HTR-8/SVneo (cell line): ENCODE measurements at places on chromosomes 6 and 20.

DNA sequence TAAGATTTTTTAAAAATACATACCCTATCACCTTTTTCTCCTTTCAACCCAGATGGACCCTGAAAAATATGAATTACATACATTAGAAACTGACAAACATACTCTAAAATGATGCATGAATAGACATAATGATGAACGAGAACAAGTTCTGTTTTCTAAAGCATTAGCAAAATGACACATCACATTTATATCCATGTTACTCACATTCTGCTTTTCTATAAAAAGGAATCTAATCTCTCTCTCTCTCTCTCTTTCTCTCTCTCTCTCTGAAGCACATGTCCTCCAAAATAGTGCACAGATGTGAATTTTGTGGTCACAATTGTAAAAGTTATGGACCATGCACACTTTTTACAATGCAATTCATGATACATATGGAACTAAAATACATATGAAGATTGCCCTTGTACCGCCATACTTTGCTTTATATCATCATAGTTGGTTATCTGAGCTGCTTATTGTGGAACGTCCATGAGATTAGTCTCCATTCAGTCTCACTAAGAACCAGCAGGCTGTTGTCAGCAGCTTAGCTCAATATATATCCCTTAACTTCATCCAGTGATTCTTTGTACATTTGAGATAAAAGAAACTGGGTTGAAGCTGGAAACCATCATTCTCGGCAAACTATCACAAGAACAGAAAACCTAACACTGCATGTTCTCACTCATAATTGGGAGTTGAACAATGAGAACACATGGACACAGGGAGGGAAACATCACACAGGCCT lies 114.2 kb downstream of the COL12A1 start:
- no peak for DNase-seq

- DNase-seq: no peak
These were observed 51.7 kb downstream of the HDGFL1 start for GRCh38 chr6:22621028-22621427.

GRCh38 chr6:8237668-8238067 lies 135.3 kb upstream of the EEF1E1 start:
- no peak for DNase-seq

DNA sequence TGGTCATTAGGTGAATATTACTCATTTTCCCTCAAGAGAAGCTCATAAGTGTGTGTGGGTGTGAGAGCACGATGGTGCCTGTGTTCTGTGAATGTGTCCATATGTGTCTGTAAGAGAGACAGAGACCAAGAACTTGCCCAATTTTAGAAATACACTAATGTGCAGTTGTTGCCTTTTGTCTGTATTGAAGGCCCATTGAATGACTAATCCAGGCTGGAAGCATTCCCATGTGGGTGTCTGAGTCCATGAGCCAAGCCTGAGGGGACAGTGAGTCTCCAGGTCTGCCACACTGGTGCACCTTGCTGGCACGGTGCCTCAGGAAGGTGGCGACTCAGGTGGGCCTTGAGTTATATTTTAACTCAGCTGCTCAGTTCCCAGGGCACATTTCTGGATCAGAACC lies 25.5 kb upstream of the ASXL1 start:
- no peak for DNase-seq

GRCh38 chr20:62792182-62792939 lies 3.9 kb upstream of the MRGBP start:
- DNase-seq: no peak

DNA sequence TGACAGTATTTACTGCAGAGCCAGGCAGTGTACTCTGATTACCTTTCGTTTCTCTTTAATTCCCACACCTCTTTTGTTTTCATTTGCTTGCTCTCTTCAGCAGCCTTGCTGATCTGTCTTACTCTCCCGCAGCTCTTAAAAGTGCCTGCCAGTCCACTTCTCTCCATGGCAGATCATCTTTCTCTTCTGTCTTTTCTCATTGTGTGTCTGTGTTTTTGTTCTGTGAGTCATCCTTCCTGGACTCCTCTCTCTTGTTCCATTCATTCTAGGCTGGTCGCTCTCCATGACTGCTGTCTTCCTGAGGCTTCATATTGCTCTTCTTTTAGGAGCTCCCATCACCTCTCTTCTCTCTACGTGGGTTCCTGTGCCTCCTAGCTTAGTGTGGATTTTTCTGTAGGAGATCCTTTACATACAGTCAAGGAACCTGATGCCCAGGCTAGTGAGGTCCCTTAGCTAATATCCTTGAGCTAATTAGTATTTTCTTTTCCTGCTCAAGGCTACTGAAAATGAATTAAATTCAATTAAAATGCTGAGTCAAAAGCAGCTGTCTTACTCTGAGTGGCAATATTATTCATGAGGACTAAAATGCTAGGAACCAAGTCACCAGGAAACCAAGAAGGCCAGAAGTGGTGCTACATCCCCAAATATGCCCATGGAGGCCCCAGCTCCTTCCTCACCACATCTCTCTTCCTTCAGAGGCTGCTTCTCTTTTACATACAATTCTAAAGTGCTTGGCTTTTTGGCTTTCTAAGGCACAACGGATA lies 86.1 kb downstream of the SLX4IP start:
- peak; percentile 68 for DNase-seq

DNA sequence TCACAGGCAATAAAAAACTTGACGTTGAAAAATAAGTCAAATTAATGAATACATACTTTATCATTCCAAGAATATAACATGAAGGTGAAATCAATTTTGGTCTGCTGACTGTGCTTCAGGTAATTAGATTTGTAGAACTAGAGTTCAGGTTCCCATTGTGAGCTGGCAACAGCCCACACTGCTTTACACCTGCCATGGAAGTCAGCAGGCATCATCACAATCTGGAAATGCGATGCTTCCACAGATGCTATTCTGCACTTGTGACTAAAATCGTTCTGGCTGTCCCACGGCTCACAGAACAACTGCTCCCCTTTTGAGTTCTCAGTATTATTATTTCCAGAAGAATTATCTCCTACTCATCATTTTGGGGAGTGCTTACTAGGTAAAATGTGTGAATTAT lies 62.6 kb upstream of the THEMIS start:
- DNase-seq: no peak

DNA sequence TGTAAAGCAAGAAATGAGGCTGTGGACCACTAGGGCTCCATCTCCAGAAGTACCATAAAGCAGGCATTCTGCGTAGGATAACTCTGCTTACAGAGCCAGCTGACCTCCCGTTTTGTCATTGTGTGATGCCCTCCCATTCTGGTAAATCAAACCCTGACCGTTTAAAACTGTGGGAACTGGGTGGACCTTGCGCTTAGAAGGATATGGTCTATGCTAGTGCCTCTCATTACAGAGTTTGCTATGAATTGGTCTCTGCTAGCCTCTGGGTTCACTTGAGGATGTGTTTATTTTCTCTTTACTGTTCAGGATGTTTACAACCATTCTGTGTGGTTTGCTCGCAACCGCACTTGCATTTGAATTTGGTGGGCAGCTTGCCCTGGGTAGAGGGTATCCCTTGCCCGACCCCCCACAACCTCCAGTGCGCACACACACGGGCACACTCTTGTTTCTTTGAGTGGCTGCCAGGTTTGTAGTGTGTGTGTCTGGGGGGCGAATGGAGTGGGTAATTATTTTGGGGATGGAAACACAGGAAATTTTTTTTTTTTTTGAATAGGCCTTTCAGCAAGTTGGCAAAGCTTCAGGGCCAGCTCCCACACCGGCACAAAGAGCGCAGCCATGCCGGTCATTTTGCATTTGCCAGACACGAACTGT lies 198.3 kb downstream of the JARID2 start:
- no peak for DNase-seq

DNA sequence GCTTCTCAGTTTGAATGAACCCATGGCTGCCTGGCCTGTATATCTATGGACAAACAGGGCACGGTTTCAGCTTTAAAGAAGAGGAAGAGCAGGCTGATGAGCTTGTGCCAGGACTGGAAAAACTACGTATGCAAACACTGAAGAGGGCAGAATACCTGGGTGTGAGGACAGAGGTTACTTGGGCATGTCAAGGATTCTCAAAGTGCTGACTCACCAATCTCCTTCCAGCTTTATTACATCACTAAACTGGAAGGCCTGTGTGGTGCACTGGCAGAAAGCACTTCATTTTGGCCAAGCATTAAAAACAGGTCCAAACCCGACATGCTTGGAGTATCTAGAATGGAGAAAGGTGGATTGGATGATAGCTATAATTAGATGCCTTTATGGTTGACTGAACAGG lies 95.2 kb downstream of the GMPR start:
- no peak for DNase-seq

DNA sequence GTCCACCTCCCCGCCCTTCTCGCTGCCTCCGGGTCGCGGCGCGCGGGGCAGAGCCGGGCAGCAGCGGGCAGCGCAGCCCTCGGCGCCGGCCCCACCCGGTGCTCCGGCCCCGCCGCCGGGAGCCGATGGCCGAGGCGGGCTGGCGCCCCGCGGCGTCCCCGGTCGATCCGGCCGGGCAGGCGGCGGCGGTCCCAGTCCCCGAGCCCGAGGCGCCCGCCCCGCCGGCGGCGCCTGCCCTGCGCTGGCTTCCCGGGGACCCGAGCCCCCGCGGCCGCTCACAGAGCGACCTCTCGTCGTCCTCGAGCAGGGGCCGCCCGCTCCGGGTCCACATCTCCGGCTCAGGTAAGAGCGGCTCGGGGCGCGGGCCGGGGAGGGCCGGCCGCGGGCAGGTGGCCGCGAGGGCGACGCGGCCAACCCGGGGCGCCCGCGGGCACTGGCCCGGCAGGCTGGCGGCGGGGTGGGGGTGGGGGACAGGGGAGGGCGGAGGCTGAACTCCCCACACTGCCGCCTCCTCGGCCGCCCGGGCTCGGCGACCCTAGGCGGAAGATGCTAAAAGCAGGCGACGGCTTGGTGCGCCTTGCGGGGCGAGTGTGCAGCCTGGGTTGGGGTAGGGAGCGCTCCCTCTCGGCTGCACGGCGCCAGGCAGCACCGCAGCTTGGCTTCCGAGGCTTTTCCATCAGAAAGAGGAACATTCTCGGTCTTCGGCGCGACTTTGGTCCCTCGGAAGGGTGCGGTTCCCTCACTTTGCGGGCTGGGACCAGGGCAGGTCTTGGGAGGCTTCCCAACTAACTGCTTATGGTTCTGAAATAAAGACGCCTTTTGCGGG lies 25.6 kb upstream of the FUCA2 start:
- peak; percentile 37 for DNase-seq

DNA sequence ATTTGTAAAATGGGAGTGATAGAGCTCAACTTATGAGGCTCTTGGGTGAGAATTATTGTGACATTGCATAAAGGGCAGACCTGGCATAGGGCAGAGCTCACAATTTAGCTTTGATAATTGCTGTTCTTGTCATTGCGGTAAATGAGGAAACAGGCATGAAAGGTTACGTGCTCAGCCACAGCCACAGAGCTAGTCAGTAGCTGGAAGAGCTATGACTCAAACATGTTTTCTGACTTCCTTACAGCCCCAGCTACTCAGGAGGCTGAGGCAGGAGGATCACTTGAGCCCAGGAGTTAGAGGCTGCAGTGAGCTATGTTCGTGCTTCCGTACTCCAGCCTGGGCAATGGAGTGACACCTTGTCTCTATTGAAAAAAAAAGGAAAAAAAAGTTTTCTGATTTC lies 3.5 kb upstream of the GHRH start:
- DNase-seq: no peak

GRCh38 chr6:11207199-11207968 lies 25.1 kb downstream of the NEDD9 start:
- DNase-seq: peak; percentile 69
